Anterior cingulate cortex (tissue), 58 donors: ENCODE measurements at places on chromosomes 2 and 18.
A peak's percentile ranks its signal among the peaks of the same experiment; 100 is the strongest.

DNA sequence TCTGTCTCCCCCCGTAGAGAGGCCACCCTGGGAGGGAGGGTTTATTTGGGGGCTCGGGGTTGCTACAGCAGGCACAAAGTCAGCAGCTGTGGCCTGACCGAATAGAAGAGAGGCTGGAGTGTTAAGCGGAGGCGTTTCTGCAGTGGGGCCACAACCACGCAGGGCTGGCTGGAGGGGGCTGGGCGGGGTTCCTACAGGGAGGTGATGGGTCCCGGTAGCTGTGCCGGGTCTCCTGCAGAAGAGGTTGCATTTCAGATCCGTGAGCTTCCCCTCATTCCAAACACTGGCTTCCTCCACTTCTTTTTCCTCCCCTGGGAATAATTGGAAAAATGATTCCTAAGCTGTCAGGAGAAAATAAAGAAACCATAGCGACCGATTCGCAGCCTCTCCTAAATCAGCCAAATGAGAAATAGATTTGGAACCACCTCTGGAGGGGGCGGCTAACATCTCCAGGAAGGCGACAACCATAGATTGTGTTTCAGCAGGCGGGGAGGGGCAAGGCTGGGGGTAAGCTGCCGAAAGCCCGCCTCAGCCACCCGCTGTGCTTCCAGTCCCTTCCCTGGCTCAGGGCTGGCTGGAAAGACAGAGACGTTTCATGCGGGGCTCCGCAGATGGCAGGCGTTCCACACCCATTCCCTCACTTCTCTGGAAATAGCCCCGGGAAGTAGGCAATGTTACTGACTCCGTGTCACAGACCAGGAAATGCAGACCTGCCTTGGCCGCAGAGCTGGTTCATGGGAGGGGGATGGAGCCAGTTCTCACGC lies 85.6 kb upstream of the TAF1B start:
- DNase-seq = peak; percentile 30

GRCh38 chr2:88693911-88694414 lies 2.5 kb downstream of the RPIA start:
- DNase-seq = no peak

- no peak for DNase-seq
These were observed 20.6 kb downstream of the ERMN start for GRCh38 chr2:157304811-157305722.

DNA sequence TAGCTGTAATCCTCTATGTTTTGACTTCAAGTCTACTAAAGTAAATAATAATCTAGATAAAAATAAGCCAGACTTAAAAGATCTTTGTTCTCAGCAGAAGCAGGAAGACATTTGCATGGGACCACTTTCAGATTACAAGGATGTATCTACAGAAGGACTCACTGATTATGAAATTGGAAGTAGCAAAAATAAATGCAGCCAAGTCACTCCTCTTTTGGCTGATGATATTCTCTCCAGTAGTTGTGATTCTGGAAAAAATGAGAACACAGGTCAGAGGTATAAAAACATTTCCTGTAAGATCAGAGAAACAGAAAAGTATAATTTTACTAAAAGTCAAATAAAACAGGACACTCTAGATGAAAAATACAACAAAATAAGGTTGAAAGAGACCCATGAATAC lies 338.4 kb downstream of the ZNF804A start:
- DNase-seq = no peak

DNA sequence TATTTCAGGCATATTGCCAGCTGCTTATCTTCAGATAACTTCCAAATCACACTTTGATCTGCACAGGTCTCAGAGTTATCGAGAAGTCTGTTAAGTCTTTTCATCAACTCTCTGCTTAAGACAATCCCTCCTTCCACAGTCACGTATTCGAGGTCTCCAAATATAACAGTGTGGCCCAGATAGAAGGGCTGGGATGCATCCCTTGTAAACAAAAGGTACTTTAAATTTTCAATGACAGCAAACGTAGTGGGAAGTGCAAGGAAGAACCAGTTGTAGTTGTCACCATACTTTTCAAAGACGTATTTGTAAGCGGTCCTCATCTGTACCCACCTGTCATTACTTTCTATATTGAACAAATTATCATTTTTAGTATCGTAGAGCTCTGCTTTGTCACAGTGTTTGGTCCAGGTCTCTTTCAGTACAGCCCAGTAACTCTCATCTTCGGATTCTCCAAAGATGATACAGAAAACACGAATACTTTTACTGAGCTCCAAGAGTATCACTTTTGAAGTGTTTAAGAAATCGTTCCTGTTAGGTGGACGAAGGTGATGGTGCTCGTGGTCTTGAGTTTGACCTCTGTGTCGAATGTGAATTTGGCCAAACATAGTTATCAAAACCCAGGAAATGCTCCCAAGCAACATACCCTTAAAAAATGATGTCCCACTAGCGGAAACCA lies 445 bp downstream of the C1GALT1C1L start:
- DNase-seq = no peak
